Articular chondrocyte of knee joint (primary cell): ENCODE measurements at places on chromosomes 5 and 9. TPM values are rescaled to one million over a fixed set of nuclear protein-coding genes. Genes with fewer than 3 reads are reported as not detected.

FCN2 gene
- not detected in 2 replicates for total RNA-seq

RMRP gene
- 17,926 and 21,117 TPM in 2 replicates for total RNA-seq

WDR38 gene
- total RNA-seq: not detected in 2 replicates

DRD1 gene
- total RNA-seq: not detected in 2 replicates

EGFLAM gene
- total RNA-seq: 16.7 and 24.9 TPM in 2 replicates

OSMR gene
- total RNA-seq: 145 and 202 TPM in 2 replicates

TDRD7 gene
- 10.8 and 14.4 TPM in 2 replicates for total RNA-seq

NIPAL4 gene
- under 0.01 TPM in 1 of 2 replicates, not detected in the other for total RNA-seq

NUP214 gene
- total RNA-seq: 20.1 and 22.1 TPM in 2 replicates

ANKDD1B gene
- total RNA-seq: 0.78 and 1.3 TPM in 2 replicates

MEIKIN gene
- not detected in 2 replicates for total RNA-seq
